Activated CD4-positive, alpha-beta T cell treated with anti-CD3 and anti-CD28 coated beads, Interleukin-2, amount 50 U/mL, for 1 hour (primary cell): ENCODE measurements at places on chromosomes 3 and 15.
A peak's percentile ranks its signal among the peaks of the same experiment; 100 is the strongest.

DNA sequence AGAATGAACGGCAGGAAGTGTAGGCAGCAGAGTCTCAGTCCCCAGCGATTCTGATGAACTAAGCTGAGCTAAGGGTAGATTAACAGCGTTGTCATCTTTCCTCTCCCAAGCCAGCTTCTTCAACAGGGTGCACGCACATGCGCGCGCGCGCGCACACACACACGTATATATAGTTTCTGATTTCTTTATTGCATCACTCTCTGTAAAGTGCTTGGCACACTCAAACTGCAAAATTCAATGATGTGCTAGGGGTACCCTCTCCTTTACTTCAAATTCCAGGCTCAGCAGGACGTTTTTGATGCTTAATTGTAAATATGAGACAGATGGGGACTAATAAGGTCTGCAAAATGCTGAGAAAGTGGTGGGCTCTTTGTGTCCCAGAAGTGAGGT lies 26.1 kb upstream of the VPS8 start:
- no peak for DNase-seq

DNA sequence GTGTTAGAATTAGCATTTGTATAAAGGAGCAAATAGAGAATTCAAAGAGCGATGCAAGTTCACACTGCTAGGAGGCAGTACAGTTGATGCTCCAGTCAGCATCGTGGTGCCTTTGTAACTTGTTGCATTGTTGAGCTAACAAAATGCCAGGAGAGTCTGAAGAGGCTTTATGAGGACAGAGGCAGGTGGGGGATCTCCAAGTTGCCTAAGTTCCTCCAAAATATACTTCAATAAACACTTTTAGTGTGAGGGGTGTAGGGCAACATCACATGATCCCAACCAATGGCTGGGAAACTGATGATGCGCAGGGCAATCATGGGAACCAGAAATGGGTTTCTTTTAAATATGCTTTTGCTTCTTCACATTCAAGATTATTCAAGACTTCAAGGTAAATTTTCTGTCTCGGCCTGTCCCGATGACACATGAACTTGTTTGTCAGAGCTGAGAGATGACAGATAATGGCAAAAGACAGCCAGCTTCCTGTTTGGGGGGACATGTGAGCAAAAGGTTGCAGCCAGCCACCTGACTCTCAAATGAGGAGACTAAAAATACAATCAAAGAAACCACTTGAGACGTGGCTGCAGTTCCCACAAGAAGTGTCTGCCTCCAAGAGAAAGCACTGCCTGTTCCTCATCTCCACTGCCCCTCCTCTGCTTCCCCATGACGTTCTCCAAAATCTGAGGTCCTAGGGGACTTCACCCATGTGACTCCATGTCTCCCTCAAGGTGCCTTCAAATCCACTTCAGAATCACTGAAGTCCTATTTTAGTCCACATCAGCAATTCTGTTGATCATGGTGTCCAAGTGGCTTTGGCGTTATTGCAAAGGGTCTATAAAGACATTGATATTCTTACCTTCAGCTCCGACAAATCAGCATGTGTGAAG lies 39.3 kb downstream of the KLHL6 start:
- DNase-seq, result peak; percentile 51

DNA sequence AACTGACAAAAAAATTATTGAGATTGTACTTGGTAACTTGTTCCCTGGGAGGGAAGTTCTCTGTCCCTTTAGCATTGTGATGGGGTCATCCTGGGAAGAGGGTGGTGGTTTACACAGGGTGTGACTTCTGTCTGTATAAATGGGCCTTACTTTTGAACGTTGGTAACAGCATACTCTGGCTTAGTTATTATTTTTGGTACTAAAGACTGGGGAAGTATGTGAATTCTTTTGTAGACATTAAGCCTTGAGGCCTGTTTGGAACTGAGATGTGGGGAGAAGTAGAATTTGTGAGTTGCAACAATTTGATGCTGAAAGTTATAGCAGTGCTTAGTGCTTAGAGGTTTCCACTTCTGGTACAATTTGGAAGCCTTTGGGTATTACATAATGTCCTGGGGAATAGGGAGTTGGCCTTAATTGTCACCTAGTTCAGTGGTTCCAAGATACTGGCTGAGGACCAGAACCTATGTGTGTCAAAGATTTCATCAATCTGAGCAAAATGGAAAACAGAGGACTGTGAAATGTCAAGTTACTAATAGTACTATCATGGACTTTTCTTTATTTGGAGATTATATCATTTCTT lies 15.9 kb downstream of the TLNRD1 start:
- DNase-seq, result no peak

GRCh38 chr3:96860882-96861281 lies 46.5 kb downstream of the EPHA6 start:
- no peak for DNase-seq

DNA sequence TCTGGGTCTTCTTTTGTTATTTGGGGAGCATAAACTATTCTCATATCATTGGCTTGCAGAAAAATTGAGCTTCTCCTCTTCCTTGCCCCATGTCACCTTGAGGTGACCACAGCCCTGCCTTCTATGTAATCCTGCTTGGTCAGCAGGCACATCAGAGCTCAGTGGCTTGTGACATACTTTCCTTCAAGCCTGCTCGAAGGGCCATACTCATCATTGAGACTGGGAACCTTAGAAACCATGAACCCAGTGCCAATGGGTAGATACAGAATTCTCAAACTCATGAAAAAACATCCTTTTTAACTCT lies 3.7 kb upstream of the CCR2 start:
- DNase-seq, result no peak

- DNase-seq, result peak; percentile 26
Observed at GRCh38 chr3:184812662-184813042, 686 bp downstream of the VPS8 start.

DNA sequence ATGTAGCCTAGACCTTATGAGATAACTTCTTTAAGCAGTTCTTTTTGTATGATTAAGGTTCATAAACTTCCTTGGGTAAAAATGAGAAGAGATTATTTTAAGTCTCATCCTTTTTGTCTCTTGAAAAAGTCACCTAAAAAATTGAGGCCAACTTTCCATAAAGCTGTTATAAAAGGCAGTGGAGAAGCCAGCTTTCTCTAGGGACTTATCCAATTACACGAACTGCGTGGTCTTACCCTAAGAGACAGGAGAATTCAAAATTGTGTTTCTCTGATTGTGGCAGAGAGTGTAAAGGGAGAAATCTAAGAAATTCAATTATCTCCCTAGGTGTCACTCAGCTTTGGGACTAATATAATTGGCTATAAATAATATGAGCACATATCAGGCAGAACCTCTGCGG lies 262.0 kb downstream of the SHOX2 start:
- DNase-seq, result no peak

- no peak for DNase-seq
Observed at GRCh38 chr3:69665026-69665737, 74.1 kb upstream of the MITF start.

GRCh38 chr3:94423578-94423977 lies 360.7 kb downstream of the NSUN3 start:
- DNase-seq, result no peak

DNA sequence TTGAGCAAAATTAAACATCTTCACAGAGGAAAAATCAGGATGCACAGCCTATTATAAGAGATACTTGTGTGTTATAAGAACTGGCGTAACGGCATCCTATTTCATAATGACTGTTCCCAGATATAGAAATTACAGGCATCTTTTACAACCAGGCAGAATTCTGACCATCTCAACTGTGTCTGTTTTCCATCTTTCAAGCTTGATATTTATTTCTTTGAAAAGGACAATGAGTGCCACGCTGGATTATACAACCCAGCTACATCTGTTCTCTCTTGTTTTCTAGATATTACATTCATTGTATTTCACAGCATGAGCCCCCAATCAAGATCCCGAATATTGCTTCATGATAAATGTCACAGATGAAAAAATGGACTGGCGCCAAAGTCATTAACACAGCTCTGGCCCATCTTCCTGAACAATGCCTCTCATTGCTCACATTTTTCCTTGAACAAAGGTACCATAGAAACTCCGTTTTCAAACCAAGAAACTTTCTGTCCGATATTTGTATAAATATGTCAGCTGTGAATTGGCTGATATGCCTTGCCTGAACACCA lies 420.6 kb downstream of the TBL1XR1 start:
- no peak for DNase-seq

GRCh38 chr15:75455982-75456531 lies 4.6 kb upstream of the SIN3A start:
- DNase-seq, result peak; percentile 38

DNA sequence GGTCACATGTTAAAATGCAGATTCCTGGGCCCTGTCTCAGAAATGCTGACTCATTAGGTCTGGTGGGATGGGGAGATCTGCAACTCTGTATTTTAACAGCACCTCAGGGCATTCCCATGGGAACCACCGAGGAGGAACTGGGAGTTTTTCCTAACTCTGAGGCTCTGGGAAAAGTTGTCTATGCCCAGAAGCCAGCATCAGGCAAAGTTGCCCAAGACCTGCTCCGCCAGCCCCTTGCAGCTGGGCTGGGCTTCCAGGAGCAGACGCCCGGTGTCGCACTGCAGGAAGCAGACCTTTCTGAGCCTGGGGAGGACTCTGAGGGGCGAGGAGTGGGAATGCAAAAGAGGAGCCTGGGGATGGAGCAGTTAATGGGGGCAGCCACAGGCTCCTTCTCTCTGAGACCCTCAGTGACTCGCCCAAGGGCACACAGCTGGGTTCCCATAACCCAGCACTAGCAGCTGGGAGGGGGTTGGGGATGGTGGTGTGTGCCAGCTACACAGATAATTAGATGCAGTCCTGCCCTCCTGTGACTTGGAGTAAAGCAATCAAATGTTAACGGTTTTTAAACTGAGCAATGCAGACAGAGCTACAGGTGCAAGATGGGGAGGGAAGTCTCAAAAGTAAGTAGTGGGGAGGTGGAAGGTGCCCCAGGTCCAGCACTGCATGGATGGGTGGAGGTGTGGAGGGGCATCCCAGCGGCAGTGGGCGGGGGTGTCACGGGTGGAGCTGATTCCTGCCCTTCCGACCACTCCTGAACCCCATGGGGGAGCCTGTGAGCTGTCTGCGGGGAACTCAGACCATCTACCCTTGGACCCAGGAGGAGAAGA lies 100.4 kb downstream of the LSM3 start:
- DNase-seq, result no peak

DNA sequence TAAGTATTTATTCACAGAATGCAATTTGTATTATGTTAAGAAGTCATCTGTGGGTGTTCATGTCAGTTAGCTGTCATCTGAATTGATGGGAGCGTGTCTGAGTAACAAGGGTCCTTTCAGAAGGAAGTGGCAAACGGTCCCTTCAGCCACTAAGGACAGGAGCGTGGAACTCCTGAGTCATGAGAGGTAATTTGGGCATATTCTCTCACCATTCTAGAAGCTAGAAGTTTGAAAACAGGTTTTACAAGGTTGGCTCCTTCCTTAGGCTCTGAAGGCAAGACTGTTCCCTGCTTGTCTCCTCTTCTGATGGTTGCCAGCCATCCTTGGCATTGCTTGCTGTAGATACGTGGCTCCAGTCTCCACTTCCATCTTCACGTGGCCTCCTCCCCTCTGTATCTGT lies 19.7 kb downstream of the ABHD2 start:
- DNase-seq, result no peak

GRCh38 chr3:12963922-12964701 lies 109.1 kb downstream of the IQSEC1 start:
- no peak for DNase-seq

DNA sequence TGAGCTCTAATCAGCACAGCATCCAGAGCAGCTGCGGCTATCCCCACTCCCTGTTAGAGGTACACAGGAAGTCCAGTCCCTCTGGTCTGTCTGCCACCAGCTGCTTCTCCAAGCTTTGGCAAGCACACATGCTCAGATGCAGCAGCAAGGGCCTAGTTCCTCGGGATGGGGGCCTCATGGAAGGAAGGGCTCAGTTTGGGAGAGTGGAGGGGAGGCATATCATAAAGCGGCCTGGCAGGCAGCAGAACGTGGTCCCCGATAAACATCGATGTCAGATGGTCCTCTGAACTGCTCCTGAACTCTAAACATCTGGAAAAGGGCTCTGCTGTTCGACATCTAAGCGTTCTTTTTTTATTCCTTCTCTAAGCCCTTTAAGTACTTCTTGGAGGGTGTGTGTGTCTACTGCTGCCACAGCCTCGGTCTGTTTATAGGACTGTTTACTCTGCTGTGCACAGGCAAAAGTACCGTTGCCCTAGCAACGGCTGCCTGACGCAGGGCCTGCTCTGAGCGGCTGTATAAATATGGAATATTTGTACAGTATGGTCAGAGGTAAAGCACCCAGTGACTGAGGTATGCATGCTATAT lies 74.6 kb downstream of the PRICKLE2 start:
- no peak for DNase-seq

- no peak for DNase-seq
Observed at GRCh38 chr3:159996018-159996417, 7.4 kb downstream of the IL12A start.

GRCh38 chr15:80606511-80607071 lies 88.5 kb upstream of the ABHD17C start:
- no peak for DNase-seq

- no peak for DNase-seq
Observed at GRCh38 chr3:189512821-189513220, 118.4 kb upstream of the TP63 start.

DNA sequence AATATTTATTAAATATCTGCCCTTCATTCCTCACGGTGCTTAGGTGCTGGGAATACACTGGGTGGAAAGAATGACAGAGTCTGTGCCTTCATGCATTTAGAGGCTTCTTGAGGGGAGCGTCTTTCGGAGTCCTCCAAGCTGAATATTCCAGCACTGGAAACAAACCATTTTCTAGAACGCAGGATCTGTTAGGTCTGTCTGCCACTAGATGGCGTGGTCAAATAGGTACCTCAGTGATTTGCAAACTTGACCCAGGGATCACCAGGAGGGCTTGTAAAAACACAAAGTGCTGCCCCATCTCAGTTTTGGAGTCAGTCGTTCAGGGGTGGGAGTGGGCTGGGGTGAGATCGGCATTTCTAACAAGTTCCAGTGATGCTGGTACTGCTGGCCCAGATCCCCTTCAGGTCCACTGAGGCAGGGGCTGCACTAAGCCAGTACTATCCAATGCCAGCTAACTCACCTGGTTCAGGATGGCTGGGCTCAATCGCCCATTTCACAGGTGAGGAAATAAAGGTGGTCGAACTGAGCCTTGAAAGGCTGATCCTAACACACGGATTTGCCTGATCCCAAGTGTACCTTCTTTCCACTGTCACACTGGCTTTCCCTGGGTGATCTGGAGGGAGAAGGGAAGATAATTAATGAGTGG lies 14.8 kb downstream of the ARNT2 start:
- DNase-seq, result no peak
